ENCODE measurements at places on chromosomes 1 and 21. TPM values are rescaled to one million over a fixed set of nuclear protein-coding genes. Genes with fewer than 3 reads are reported as not detected.

The FMN2 gene
- 2.6 TPM for total RNA-seq

The TMEM269 gene
- 0.38 TPM for total RNA-seq

The RNU1-1 gene
- 3,428 TPM for total RNA-seq

The FMO1 gene
- total RNA-seq, result not detected

The OR2T29 gene
- total RNA-seq, result not detected

The FCN3 gene
- 132 TPM for total RNA-seq

The NOS1AP gene
- 19.8 TPM for total RNA-seq

The FAM72B gene
- total RNA-seq, result 12.0 TPM

The LRP8 gene
- 15.8 TPM for total RNA-seq

The NEXN gene
- total RNA-seq, result 2.4 TPM

The NBPF14 gene
- 5.4 TPM for total RNA-seq

The C4BPA gene
- not detected for total RNA-seq

GRCh38 chr1:156281281-156281680 lies 1.3 kb downstream of the SMG5 start:
- H3K36me3 ChIP-seq, result peaks cover 23% of the 10 kb centered on the region
- no peak for DNase-seq
- no peak overlapping the region for H3K27ac ChIP-seq
- peaks cover 4% of the 10 kb centered on the region for H3K27me3 ChIP-seq
- H3K4me1 ChIP-seq, result peaks cover 21% of the 10 kb centered on the region

DNA sequence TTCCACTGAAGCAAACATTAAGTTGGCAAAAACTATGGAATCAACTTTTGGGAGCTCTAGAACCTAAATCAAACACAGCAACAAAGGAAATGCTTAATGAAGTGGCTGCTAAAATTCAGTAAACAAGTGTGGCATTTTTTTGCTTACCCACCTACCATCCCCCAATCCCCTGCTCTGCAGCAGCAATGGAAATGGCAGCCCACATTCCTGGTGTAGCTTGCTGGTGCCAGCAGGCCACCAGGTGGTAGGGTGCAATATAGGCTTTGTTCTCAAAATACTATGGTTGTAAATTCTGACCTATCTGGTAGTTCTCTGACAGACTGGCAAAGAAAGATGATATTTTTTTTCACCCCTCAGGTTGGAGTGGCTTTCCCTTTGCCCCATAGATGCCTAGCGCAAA lies 42.8 kb downstream of the SHCBP1L start:
- H3K4me1 ChIP-seq, result no peaks in the 10 kb centered on the region
- DNase-seq, result no peak
- H3K4me3 ChIP-seq, result no peak overlapping the region
- no peak overlapping the region for H3K27ac ChIP-seq
- H3K36me3 ChIP-seq, result peaks cover 3% of the 10 kb centered on the region

DNA sequence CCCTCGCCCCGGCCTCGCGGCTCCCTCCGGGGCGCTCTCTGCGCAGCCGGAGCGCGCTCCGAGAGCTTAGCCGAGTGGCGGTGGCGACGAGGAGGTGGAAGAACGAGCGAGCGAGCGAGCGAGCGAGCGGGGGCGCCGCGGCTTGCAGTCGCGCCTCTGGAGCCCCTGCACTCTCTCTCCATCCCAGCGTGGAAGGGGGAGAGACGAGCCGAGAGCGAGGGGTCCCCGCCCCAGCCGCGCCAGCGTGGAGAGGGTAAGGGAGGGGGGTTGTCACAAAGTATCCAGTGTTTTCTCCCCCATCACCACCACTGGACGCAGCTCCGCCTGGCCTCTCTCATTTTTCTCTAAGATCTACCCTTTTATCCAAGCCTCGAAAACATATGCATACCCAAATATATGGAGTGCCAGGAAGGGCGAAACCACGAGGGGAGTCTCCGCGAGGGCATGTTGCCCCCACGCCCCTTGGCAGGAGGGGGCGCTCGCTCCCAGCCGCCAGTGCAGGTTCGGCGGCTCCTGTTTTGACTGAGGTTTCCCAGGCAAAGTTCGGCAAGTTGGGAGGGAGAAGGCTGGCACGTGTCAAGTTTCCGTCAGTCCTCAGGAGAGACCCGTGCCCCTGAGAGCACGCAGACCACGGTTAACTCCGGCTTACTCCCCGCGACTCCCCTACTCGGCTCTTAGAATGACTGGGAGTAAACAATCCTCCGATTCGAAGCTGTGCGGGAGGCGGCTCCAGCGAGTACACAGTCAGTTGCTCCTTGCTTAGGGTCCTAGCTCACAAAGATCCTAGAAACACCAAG lies 569 bp upstream of the DAB1 start:
- H3K4me1 ChIP-seq, result peaks cover 8% of the 10 kb centered on the region
- no peaks in the 10 kb centered on the region for H3K27me3 ChIP-seq
- H3K27ac ChIP-seq, result peak overlapping the region; percentile 26

DNA sequence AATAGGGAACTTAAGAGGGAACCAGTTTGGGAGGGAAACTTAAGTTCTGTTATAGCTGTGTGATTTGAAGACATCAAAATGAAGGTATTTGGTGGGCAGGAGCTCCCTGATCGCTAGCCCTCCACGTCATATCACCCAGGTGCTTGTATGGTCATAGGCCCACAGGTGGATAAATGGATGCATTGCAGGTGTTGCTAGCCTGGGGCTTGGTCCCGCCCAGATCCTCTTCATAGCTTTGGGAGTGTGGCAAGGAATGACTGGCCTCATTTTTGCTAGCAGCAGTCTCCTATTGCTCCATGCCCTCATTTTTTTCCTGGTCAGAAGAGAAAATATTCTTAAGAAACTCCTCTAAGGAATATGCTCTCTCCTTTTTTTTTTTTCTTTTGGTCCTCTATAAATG lies 11.3 kb downstream of the GNPAT start:
- peaks cover 2% of the 10 kb centered on the region for H3K27me3 ChIP-seq
- no peak for DNase-seq
- H3K36me3 ChIP-seq, result peaks cover 33% of the 10 kb centered on the region

DNA sequence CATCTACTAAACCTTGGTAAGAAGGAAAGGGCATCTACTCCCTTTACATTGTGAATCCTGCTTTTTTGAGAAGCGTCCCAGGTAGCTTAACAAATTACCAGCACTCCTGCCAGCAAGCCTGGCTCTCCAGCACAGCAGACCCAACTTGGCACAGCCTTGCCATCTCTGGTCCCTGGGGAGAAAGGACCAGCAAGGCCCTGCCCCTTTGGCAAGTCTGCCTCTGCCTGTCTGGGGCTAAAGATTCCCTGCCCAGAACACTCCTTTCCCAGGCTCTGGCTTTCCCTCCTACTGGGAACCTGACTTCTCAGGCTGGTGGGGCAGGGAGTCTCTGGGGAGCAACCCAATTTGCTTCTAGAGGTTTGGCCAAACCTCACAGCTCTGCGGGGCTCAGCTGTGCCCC lies 68.5 kb downstream of the ATP2B4 start:
- no peak overlapping the region for H3K4me3 ChIP-seq
- peaks cover 10% of the 10 kb centered on the region for H3K27me3 ChIP-seq
- no peak for DNase-seq
- peaks cover 43% of the 10 kb centered on the region for H3K4me1 ChIP-seq

GRCh38 chr1:217027403-217028080 lies 304.3 kb upstream of the ESRRG start:
- H3K4me3 ChIP-seq, result no peak overlapping the region
- H3K4me1 ChIP-seq, result peaks cover 5% of the 10 kb centered on the region
- no peaks in the 10 kb centered on the region for H3K27me3 ChIP-seq
- no peak overlapping the region for H3K27ac ChIP-seq

DNA sequence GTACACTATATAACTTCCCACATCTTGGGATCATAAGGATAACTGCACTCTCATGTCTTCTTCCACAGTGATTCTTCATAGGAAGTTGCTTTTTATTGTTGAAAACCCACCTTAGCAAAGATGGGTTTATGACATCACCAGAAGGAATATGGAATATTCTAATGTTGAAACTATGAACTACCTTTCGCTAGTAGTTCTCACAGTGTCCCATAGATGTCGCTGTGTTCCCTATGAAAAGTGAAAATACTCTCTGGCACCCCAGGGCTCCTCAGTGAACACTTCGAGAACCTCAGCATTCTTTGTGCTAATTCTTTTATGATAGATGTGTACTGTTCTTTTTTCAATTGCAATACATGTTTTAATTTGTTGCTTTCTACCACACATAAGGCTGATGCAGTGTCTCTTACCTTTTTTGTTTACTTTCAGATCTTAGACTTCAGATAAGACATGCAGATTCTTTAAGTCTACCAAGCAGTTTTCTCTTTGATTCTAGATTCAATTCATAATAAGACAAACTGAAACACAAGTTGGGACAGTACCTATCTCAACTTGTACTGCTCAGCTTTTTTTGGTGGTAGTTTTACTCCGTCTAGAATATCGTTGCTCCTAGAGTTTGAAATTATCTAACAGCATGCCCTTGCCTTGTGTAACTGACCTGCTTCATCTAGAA lies 90.8 kb downstream of the GTF2B start:
- H3K36me3 ChIP-seq, result peaks cover 44% of the 10 kb centered on the region
- peaks cover 15% of the 10 kb centered on the region for H3K4me1 ChIP-seq
- H3K27ac ChIP-seq, result no peak overlapping the region
- H3K27me3 ChIP-seq, result no peaks in the 10 kb centered on the region
- DNase-seq, result no peak

DNA sequence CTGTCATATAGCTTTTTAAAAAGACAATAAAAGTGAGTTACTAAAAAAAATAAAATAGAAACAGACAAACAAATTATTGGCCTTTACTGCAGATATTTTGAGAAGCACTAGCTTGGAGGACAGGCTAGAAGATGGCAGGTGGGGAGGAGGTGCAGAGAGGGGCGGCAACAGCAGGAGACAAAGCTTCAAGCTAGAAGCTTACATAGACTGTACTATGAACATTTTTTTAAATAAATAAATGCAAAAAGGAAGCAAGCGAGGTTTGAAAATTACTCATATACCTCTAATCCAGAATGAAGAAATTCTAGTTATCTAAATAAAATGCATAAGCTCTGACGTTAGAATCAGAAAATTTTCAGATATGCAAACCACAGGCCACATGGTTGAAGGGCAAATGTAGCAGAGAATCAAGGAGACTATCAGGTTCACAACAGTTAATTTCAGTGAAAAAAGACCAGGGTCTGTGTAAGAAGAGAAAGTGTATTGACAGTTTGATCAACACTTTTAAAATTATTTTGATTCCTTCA lies 54.9 kb downstream of the NRIP1 start:
- DNase-seq, result no peak
- no peak overlapping the region for H3K4me3 ChIP-seq
- peaks cover 31% of the 10 kb centered on the region for H3K4me1 ChIP-seq
- H3K27me3 ChIP-seq, result no peaks in the 10 kb centered on the region

DNA sequence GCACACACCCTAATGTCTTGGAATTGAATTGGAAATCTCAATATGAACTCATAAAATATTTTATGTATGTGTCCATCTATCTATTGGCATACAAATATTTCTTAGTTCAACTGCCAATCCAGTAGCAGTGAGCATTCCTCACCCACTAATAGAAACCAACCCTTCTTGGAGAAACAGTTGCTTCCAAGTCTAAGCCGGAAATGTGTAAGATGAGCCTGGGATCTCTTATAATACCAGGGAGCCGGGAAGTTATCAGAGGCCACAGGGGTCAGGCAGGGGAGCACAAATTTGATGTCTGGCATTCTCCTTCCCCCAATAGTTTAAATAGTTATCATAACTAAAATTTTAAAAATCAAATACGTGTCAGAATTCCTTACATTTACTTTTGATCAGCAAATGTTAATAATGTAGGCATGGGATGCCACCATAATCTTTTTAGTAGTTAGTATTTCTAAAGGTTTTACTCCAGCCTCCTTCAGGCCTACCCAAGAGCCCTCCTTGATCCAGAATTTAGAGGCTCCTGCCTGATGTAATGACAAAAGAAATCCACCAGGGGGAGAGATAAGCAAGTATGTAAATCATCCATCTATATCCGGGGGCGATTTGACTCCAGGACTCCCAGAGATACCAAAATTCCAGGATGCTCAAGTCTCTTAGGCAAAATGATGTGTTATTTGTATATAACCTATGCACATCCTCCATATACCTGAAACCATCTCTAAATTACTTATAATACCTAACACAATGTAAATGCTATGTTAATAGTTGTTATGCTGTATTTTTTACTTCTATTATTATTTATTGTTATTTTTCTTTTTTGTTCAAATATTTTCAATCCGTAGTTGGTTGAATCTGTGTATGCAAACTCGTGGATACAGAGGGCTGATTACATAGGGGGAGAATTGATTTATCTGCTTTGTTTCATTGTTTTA lies 218.7 kb upstream of the COA6 start:
- H3K36me3 ChIP-seq, result no peaks in the 10 kb centered on the region
- H3K4me3 ChIP-seq, result no peak overlapping the region
- H3K4me1 ChIP-seq, result peaks cover 4% of the 10 kb centered on the region

GRCh38 chr1:63701187-63701586 lies 72.6 kb upstream of the ROR1 start:
- H3K4me1 ChIP-seq, result peaks cover 12% of the 10 kb centered on the region
- no peak for DNase-seq
- no peaks in the 10 kb centered on the region for H3K36me3 ChIP-seq
- H3K27ac ChIP-seq, result no peak overlapping the region
- no peak overlapping the region for H3K4me3 ChIP-seq
- peaks cover 6% of the 10 kb centered on the region for H3K27me3 ChIP-seq

All from endothelial cell (in vitro differentiated cells).